Kidney glomerular epithelial cell (primary cell): ENCODE measurements at places on chromosomes 1 and 21.

GRCh38 chr1:172951730-172952365 lies 98.9 kb downstream of the TNFSF18 start:
- no peak for DNase-seq

- no peak for DNase-seq
Observed at GRCh38 chr1:206680279-206680678, 4.4 kb upstream of the MAPKAPK2 start.

DNA sequence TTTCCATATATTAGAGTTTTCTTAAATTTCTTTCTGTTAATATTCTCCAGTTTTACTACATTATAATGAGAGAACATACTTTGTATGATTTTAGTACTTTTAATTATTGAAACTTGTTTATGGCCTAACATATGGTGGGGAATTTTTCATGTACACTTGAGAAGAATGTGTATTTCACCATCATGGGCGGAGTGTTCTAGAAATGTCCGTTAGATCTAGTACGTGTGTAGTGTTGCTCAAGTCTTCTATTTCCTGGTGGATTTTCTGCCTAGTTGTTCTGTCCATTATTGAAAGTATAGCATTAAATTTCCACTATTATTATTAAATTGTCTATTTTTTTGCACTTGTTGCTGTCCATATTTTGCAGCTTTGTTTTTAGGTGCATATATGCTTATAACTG lies 64.0 kb upstream of the RGS21 start:
- DNase-seq: no peak

DNA sequence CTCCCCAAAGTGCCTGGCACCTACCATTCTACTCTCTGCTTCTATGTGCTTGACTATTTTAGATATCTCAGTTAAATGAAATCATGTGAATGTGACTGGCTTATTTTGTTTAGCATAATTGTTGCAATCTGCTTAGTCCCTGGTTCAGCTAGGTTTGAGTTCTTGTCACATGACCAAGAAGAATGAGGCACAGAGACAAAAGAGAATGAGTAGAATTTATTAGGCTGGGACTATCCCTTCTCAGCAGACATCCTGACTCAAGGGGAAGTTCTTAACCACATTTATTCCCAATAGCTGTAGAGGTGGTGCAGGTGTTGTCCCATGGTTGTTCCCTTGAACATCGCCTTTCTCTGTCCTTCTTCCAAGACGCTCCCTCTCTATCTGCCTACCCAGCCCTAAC lies 1485.7 kb downstream of the KCNT2 start:
- no peak for DNase-seq

DNA sequence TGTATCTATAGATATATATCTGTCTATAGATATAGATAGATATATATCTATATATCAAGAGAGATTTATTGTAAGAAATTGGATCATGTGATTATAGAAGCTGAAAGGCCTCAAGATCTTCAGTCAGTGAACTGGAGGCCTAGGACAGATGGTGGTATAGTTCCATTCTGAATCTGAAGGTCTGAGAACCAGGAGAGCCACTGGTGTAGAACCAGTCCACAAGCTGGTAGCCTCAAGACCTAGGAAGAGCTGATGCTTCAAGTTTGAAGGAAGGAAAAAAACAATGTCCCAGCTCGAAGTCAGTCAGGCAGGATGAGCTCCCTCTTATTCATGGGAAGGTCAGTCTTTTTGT lies 213.2 kb upstream of the JUN start:
- no peak for DNase-seq

DNA sequence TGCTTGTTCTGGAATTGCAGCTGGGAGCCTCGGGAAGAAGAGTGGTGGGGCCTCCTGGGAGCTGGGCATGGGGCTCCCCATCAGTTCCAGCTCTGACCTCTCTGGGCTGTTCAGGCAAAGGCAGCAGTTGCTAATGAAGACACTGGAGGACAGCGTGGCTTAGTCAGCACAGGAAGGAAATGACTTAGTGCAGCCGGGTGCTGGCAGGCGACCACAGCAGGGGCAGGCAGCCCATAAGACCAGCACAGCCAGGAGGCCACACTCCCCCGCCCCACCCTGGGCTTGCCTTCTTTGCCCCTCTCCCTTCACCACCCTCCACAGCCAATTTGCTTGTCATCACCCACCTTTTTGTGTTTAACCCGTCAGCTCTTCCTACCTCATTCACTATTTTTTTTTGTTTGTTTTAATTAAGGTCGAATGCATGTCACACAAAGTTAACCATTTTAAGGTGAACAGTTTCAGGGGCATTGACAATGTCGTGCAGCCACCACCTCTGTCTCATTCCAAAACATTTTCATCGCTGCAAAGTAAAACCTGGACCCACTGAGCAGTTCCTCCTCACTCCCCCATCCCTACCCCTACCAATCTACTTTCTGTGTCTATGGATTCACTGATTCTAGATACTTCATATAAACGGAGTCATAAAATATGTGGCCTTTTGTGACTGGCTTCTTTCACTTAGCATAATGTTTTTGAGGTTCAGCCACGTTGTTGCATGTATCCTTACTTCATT lies 10.9 kb downstream of the OLIG2 start:
- DNase-seq: no peak

DNA sequence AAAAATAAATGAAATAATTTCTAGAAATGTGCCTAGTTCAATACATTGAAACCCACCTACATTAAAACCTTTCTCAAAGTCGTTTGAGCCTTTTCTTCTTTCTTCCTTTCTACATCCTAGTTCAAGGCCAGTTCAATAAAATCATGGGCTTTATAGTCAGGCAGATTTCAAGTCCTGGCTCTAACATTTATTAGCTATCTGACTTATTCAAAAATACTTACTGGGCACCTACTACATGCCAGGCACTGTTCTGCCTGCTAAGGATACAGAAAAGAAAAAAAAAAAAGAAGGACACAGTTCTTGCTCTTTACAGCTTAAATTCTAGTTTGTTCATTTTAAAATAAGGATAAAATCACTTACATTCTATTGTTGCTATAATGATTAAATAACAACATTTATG lies 134.2 kb upstream of the FGGY start:
- DNase-seq: no peak

GRCh38 chr1:59261537-59261936 lies 35.4 kb upstream of the FGGY start:
- no peak for DNase-seq

- no peak for DNase-seq
Observed at GRCh38 chr1:97920276-97920831, 480 bp downstream of the DPYD start.

DNA sequence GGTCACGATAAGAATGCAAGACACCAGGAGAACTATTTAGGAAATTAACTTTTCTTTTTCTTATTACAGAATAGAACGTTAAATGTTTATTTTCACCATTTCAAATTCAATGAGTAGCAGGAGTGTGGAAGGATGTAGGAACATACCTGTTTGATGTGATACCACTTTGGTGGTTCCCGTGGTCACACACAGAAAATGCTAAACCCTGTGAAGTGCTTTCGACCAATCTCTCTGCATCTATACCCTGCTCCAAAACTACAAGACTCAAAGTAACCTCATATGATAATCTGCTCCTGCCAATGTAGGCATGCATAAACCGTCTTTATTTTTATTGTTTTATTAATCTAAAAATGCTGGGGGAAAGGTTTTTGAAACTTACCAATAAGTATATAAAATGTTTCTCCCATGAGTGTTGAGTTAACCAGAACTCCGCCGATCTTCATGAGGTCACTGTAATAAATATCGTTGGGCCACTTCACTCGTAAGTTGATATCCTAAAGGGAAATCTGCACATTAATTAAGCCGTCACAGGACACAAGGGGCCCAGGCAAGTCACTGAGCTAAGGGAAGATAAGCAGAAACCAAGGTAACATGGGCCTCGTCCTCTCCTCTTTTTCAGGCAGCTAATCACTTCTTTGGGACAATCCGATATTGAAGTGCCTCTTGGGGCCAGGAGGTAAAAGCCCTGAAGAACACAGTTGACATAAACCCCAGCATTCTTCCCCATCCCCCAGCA lies 60.6 kb downstream of the SIM2 start:
- no peak for DNase-seq

- DNase-seq: peak; percentile 6
Observed at GRCh38 chr1:201259476-201260235, 23.6 kb upstream of the PKP1 start.

DNA sequence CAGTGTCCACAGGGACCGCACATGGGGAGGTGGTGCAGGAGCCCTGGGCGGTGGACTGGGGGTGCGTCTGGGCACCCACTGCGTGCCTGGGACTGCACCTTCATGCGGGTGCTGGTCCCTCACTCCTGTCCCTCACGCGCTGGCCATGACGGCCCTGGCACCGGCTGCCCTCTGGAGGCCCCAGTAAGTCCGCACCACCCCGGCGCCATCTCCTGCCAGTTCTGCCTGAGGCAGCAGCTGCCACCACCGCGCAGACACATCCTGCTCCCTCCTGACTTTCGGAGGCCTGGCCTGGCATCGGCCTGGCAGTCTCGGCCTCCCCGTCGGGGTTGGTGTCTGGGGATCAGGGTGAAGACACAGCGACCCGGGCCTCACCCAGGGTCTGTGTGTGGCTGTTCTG lies 64.8 kb downstream of the MORN1 start:
- DNase-seq: no peak

GRCh38 chr1:107879346-107879745 lies 85.6 kb downstream of the VAV3 start:
- no peak for DNase-seq

GRCh38 chr1:173191011-173191705 lies 16.0 kb downstream of the TNFSF4 start:
- DNase-seq: no peak

DNA sequence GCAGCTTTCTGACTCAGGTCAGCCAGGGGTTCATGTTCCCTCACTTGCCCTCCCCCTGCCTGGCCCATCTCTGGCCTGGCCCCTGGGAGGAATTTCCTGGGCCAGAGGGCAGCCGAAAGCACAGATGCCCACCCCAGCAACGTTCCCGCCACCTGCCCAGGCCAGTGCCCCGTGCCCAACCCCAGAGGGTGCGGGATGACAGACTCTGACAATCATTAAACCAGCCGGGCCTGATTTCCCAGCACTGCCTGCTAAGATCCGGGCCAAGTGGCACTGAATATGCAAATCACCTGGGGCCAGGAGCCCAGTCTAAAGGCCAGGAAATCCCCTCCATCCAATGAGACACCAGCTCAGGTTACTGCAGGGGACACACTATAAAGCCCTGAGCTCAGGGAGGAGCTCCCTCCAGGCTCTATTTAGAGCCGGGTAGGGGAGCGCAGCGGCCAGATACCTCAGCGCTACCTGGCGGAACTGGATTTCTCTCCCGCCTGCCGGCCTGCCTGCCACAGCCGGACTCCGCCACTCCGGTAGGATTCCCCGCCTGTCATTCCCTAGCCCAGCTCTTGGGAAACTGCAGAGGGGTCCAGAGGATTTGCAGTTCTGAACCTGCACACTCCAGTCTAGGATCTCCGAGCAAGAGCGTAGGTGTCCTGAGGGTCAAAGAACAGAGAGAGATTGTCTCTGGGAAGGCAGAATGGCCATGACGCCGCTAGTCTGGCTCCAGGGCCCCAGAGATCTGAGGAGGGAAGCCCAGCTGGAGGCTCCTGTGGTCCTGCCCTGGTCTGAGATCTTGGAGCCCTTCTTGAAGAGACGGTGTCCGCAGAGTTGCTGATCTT lies at the start of gene ELF3:
ELF3 (plus strand) TSS at position 408 of the 836 bp plus-strand sequence. CDS start 550 bp downstream, outside the sequence.
- DNase-seq: peak; percentile 98

DNA sequence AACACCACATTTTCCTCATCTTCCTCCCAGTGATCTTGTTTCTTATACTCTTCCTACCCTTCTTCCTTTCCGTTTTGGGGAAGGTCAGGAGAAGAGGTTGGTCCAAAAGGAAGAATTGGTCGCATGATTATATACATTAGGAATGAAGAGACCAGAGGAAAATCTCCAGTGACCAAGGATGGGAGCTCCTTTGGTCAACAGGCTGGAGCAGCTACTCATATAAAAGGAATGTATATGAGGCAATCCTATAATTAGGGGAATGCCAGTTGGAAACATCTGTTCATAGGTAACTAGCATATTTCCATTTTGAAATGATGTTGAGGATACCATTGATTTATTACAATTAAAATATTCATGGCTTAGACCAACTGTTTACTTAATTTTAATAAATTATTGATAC lies 114.5 kb downstream of the LRRC40 start:
- peak; percentile 3 for DNase-seq

- no peak for DNase-seq
Observed at GRCh38 chr1:22491995-22492715, 40.5 kb downstream of the ZBTB40 start.

DNA sequence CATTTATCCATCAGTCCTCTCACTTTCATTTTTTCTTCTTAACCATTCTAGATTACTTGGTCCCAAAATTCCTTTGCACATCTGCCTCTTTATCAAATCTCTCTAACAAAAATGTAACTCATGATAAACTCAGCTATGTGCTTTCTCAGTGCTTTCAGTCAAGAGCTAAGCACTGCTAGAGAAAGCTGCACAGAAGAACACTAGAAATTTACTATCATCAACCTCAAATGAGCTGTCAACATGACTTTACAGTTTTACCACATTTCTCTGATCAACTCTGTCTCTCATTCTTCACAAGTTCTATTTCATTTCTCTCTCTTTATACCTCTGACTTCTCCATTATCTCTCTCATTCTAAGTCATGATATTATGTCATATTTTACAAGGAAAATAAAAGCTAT lies 54.2 kb upstream of the PRKACB start:
- DNase-seq: no peak

- DNase-seq: peak; percentile 47
Observed at GRCh38 chr1:166307261-166308188, 140.7 kb upstream of the FAM78B start.

GRCh38 chr1:62809788-62810187 lies 25.9 kb downstream of the ATG4C start:
- DNase-seq: no peak

GRCh38 chr1:222919478-222919865 lies 104.6 kb downstream of the DISP1 start:
- DNase-seq: no peak

- no peak for DNase-seq
Observed at GRCh38 chr21:42423197-42423675, 19.5 kb downstream of the UBASH3A start.

DNA sequence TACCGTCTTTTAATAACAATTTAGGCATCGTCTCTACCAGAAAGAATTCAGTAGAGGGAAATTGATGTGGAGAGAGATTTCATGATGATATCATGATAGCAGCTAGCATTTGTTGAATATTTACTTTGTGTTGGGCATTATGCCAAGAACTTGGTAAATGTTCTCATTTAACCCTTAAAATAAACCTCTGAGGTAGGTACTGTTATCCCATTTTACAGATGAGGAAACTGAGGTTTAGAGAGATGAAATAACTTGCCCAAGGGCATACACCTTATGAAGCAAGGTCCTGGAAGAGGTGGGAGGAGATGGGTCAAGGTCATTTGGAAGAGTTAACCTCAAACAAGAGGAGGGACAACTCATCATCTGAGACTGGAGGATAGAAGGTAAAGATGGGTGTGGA lies 34.8 kb downstream of the TSNAX start:
- DNase-seq: no peak

GRCh38 chr1:39898648-39899603 lies 2.8 kb downstream of the MYCL start:
- no peak for DNase-seq
